ENCODE measurements at places on chromosomes 4 and X. TPM values are rescaled to one million over a fixed set of nuclear protein-coding genes. Genes with fewer than 3 reads are reported as not detected.

The PRRG1 gene
- polyA plus RNA-seq = 0.91 TPM

The RASL11B gene
- 12.6 TPM for polyA plus RNA-seq

The MAPK10 gene
- polyA plus RNA-seq = 144 TPM

The SERPINA7 gene
- polyA plus RNA-seq = not detected

The MAMLD1 gene
- 2.1 TPM for polyA plus RNA-seq

The GPR101 gene
- polyA plus RNA-seq = not detected

The RASGEF1B gene
- 17.3 TPM for polyA plus RNA-seq

The MED28 gene
- polyA plus RNA-seq = 46.1 TPM

The EXOC1L gene
- not detected for polyA plus RNA-seq

The RAPGEF2 gene
- polyA plus RNA-seq = 13.0 TPM

The C4orf51 gene
- not detected for polyA plus RNA-seq

The ADH7 gene
- not detected for polyA plus RNA-seq

The FGB gene
- polyA plus RNA-seq = not detected

The AREG gene
- 1.8 TPM for polyA plus RNA-seq

The LRAT gene
- 25.2 TPM for polyA plus RNA-seq

The SSX4 gene
- polyA plus RNA-seq = not detected

The TCEAL6 gene
- 28.3 TPM for polyA plus RNA-seq

The CT45A2 gene
- not detected for polyA plus RNA-seq

The BANK1 gene
- 0.89 TPM for polyA plus RNA-seq

The TRIM75 gene
- not detected for polyA plus RNA-seq

The CD40LG gene
- polyA plus RNA-seq = not detected

The LARP1B gene
- polyA plus RNA-seq = 19.7 TPM

The TLR1 gene
- polyA plus RNA-seq = 0.32 TPM

The GAGE12H gene
- polyA plus RNA-seq = not detected

The CFAP47 gene
- polyA plus RNA-seq = not detected

The GPR50 gene
- polyA plus RNA-seq = not detected

The TLR3 gene
- 0.91 TPM for polyA plus RNA-seq

The TCEAL2 gene
- 76.8 TPM for polyA plus RNA-seq

The GABRA4 gene
- 15.9 TPM for polyA plus RNA-seq

The CT45A3 gene
- not detected for polyA plus RNA-seq

The BRS3 gene
- not detected for polyA plus RNA-seq

The TRMT10A gene
- polyA plus RNA-seq = 22.0 TPM

The MAP7D2 gene
- 155 TPM for polyA plus RNA-seq

The C1QTNF7 gene
- not detected for polyA plus RNA-seq
